ENCODE measurements at places on chromosomes 1 and 21.

GRCh38 chr1:232183802-232184201 lies 446.1 kb downstream of the SIPA1L2 start:
- no peak for DNase-seq

- no peak for DNase-seq
These were observed 51.4 kb upstream of the SIM2 start for GRCh38 chr21:36647279-36648093.

DNA sequence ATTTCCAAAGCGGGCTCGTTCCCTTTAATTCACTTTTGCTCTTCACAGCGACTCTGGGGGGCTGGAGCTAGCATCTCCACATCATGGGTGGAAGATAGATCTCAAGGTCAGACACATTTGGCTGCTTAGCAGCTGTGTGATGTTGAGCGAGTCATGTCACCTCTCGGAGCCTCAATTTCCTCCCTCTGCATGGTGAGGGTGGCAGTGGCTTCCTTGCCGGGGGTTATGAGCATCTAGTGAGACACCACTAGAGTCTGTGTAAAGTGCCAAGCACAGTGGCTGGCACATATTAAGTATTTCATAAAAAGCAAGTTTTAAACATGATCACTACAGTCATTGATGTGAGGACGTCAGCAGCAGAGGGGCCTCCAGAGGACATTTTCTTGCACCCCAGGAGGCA lies 16.9 kb upstream of the ECE1 start:
- DNase-seq: no peak

- peak; percentile 5 for DNase-seq
These were observed 10.4 kb upstream of the GJA8 start for GRCh38 chr1:147892216-147892615.

- DNase-seq: no peak
These were observed 7.0 kb upstream of the KCNE1 start for GRCh38 chr21:34519016-34519415.
